ENCODE measurements at places on chromosomes 11 and 22.

GRCh38 chr22:22397292-22397870 lies 111.2 kb downstream of the ZNF280B start:
- DNase-seq = no peak

- no peak for DNase-seq
These were observed 5.2 kb downstream of the TRIM29 start for GRCh38 chr11:120132645-120133185.

GRCh38 chr11:41499429-41499828 lies 40.0 kb upstream of the LRRC4C start:
- no peak for DNase-seq

DNA sequence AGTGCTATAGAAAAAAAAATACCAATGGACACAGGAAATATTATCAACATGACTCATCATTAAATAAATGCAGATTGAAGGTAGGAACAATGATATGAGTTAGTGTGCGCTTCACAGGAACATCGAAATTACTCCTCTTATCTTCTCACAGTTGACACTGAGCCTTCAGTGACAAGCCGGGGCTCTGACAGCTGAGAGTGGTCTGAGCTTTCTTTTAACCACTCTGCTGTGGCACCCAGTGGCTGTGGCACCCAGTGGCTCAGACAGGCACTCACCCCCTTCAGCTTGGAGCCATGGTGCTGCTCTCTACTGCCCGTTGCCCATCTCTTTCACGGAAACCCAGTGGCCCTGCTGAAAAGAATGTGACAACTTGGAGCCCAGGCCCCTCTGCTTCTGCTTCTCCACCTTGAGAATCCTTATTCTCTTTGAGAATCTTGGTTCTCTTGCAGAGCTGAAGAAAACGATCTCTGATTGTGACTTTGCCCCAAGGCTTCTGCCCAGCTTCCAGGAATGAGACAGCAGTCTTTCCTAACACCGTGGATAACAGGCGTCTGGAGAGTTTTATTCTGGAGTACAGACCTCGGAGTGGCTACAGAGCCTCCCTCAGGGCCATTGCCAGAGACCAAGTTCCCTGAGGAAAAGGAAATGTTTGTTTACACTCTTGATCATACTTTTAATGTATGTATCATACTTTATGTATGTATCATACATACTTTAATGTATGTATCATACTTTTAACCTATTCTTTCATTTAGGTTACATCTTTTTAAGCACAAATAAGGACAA lies 37.1 kb upstream of the OR8B8 start:
- DNase-seq = no peak

DNA sequence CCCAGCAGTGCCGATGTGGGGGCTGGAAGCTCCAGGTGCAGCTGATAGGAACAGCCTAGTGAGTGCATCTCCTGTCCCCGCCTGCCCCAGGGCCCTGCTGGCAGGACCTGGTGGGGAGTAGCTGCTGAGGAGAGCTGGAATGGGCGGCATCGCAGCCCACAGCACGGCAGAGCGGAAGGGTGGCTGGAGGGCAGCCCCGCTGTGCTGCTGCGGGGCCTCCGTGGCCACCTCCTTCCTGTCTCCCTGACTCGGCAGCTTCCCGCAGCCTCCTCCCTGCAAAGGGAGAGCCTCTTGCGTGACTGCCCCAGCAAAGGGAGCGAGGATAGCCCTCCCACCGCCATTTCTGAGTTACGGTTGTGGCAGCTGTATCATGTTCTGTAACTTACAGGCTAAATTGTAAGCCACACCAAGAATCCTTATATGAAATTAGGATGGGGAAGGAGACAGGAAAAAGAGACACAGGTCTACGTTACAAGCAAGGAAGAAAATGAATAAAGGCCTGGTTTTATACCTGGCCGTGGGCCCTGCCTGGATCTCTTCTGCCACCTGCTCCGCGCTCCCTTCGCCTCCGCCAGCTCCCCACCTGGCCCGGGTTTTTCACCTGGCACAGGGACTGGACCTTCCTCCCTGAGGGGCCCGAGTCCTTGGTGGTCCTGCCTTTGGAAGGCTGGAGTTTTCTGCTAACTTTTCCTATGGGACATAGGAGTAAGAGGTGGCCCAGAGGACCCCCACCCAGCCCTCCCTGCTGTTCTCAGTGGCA lies 10.0 kb downstream of the TPCN2 start:
- no peak for DNase-seq

GRCh38 chr11:129067454-129067853 lies 124.7 kb downstream of the ARHGAP32 start:
- no peak for DNase-seq

DNA sequence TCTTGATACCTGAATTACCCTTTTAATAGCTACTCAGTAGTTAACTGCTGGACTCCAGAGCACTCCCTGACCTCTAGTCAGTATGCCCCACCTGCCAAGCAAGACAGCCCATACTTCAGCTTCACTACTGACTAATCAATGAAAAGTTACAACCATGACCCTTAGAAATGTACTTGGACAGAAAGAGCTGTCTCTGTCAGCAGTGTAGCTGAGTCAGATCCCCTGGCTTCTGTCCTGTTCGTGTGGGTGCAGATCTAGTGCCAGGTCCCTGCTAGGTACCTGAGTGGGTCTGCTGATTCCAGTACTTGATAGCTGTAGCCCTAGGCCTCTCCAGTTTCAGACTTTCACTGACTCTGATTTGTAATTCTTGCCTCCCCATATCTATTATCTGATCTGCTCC lies 265.8 kb upstream of the POU2AF2 start:
- no peak for DNase-seq

DNA sequence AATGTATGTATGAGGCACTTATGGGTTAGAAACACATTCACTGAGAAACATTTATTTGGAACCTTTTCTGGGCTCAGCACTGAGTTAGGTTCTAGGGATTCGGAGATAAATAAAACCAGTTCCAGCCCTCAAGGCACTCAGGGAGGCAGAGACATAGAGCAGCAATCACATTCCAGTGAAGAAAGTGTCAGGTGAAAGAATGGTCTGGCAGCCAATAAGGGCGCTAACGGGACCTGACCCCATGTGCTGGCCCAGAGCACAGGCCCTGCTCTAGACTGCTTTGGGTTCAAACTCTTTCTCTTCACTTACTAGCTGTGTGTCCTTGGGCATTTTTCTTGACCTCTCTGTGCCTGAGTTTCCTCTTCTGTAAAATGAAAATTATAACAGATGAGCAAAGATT lies 146.0 kb upstream of the SYT13 start:
- DNase-seq = no peak

- no peak for DNase-seq
These were observed 9.3 kb downstream of the RAB3IL1 start for GRCh38 chr11:61907871-61908729.

DNA sequence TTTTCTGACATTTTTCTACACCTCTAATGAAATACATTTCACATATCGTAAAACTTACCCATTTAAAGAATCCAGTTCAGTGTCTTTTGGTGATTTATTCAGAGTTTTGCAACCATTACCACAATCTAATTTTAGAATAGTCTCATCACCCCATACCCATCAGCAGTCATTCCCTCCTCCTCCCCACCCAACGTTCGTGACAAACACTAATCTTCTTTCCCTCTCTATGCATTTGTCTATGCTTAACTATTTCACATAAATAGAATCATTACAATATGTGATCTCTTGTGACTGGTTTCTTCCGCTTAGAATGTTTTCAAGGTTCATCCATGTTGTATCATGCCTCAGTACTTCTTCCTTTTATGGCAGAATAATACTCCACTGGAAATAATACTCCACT lies 9.5 kb downstream of the TTC28 start:
- DNase-seq = peak; percentile 79

DNA sequence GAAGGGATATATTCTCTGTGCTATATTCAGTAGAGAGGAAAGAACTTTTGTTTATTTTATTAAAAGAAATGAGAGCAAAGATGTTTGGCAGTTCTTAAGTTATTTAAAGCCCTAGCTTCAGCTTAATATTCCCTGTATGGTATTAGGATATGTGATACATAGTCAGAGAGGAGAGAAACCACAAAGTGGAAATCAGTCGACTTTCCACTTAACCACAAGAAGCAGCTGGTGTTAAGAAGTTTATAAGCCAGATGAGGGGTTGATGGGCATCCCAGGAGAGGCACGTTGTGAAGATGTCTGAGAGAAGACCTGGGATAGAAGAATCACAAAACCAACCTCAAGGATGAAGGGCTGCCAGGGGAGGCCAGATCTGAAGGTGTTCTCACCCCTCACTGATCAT lies 23.3 kb upstream of the PHF21B start:
- DNase-seq = no peak

DNA sequence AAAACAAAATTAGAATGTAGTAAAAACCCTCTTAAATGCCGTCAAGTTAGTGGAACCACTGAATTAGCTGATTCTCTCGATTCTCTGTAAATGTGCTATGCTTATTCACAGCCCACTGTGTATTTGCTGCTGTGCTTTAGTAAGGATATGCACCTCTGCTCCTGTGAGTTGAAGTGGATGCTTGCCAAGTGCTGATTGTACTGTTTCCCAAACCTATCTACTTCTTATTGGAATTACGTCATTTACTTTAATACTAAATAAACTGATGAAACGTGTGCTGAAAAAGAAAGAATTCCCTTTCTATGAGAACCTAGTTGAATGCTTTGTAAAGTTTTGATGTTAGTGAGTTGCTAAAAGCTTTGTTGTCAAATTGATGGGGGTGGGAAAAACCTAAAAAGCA lies 158.4 kb downstream of the LRRC4C start:
- no peak for DNase-seq

DNA sequence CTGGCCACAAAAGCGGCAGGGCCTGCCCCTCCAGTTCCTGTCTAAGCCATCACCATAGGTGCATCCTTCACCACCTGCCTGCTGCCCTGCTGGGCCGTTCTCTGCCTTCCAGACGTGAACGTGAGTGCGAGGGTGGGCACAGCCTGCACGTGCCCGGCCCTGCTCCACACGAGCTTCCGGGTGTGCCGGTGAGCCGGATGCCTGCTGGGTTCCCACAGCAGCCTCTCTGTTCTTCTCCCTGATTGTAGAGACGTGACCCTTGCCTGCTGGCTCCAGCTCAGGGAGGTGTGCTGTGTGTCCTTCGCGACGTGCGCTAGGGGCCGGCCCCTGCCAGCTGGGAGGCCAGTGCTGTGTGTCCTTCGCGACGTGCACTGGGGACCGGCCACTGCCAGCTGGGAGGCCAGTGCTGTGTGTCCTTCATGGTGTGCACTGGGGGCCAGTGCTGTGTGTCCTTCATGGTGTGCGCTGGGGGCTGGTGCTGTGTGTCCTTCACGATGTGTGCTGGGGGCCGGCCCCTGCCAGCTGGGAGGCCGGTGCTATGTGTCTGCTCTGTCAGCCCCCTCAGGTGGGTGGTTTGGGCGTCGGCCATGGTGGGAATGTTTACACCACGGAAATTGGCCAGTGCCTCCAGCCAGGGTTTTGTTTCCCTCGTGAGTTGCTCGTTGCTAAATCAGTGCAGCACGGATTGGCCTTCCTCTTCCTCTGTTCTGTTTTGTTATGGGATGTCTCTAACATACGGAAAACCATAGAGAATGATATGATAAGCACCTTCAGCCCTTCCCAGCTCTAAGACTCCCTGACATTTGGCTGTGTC lies 35.4 kb upstream of the BRSK2 start:
- no peak for DNase-seq

DNA sequence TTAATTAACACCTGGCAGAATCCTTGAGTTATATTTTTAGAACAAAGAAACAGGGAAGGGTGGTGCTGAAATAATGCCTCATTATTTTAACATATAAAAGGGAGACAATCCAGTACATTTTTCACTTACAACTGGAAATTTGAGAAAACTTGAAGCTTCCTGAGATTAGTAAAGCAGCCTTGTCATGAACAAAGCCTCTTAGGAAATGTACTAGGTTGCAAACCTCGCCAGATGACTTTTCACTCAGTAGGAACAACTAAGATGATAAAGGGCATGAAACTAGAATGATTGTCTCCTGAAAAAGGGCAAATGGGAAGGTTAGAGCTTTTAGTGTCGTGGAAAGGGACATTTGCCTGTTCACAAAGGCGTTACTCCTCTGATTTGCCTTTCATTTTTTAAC lies 289.6 kb downstream of the ETS1 start:
- no peak for DNase-seq

GRCh38 chr11:61814958-61815789 lies 1.6 kb downstream of the FADS1 start:
- peak; percentile 98 for DNase-seq

DNA sequence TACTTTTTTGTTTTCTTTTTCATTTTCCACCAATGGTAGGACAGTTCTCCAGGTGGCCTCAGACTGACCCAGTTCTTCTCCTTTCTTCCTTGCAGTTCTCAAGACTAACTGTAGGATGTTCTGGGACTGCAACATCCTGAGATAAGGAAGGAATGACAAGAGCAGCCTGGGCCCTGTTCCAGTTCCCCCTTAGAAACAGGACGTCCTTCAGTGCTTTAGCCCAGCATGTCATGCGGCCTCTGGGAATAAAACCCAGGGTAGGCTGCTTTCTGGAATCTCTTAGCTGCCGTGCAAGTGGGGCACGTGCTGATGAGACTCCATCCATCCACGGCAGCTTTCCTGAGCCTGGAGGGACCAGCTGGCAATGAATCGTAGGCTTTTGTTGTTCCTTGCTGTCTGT lies 24.0 kb upstream of the CADM1 start:
- DNase-seq = no peak

Measured in suppressor macrophage treated with lipopolysaccharide for 4 hours (primary cell).